AG09319 (cell line): ENCODE measurements at places on chromosomes 2 and 18.
A peak's percentile ranks its signal among the peaks of the same experiment; 100 is the strongest.

- DNase-seq, result no peak
Observed at GRCh38 chr2:63751901-63752300, 89.8 kb upstream of the UGP2 start.

- no peak for DNase-seq
Observed at GRCh38 chr2:1968209-1968987, 224.1 kb upstream of the PXDN start.

- DNase-seq, result no peak
Observed at GRCh38 chr18:71388148-71388547, 1099.3 kb downstream of the SOCS6 start.

GRCh38 chr18:44033144-44033701 is 647.5 kb upstream of the SETBP1 start:
- DNase-seq, result no peak

DNA sequence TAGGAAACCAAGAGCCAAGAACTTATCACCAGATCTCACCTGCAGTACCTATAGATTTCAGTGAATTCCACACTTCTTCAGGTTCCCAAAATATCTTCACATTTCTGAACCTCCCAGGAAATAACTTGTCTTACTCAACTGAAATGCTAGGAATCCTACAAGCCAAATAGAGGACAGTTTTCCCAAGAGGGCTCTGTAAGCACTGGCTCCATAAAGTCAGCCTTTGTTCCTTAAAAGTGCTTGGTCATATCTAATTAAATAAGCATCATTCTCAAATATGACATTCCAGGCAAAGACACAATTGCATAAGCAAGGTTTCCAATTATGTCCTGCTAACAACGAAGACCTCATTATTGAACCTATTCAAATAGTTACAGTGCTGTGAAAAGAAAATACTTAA is 154.6 kb upstream of the MGAT5 start:
- no peak for DNase-seq

GRCh38 chr18:48219810-48220499 is 189.2 kb downstream of the ZBTB7C start:
- no peak for DNase-seq

GRCh38 chr2:194709840-194710239 is 947.2 kb upstream of the SLC39A10 start:
- no peak for DNase-seq

DNA sequence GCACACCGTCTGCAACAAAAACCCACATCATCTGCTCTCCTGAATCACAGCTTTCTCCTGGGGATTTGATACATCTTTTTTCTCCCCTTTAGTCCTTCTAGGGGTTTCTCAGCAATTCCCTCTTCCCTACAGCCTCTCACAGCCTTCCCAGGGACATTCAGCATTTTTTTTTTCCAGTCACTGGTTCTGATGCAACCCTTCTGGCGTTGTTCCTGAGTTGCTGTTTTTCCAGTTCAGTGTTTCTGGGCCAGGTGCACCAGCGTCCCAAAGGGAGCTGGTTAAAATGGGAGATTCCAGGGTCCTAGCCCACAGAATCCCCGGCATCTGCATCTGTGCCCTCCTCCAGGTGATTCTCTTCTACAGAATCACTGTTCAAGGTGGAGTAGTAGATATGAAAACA is 36.1 kb downstream of the ADCY3 start:
- no peak for DNase-seq

GRCh38 chr2:141068053-141068682 is 1062.6 kb downstream of the LRP1B start:
- DNase-seq, result no peak

DNA sequence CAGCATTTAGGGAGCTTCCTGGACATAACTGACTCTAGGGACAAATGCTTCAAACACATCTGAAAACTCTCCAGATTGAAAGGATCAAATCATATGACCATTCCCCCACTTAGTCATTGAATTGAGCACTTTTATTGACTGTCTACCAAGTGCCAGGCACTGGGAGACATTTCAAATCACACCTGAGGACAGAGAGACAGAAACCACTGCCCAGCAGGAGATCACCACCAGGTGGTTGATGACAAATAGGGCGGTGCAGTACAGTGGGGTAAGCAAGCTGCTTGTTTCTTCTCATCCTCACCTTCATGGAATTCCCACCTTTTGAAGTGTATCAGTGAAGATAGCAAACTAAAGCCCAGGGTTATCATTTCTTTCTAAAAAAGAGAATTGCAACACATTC is 19.0 kb upstream of the CXCR4 start:
- DNase-seq, result no peak

DNA sequence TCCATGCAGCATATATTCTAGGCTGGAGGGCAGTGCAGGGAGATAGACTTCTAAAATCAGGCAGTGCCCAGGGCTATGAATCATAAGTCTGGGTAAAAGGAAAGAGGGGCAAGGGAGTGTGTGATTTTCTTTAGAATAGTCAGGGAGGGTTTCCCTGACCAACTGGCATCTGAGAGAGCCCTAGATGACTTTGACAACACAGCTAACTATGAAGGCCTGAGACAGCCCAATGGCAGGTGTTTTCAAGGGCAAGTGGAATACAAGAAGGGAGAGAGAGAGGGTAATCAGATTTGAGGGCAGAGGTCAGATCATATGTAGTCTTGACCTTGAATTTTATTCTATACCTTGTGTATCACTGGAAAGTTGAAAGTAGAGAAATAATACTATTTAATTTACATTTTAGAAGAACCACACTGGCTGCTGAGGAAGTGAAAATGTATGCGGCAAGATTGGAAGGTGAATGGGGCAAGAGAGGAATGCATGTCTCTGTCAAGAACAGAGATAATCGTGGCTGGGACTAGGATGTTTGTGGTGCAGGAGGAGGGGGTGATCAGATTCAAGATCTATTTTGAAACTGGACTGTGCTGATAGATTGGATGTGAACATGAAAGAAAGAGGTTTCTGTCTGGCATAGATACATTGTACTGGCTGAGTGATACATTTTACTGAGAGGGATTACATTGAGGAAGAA is 1.9 kb upstream of the ITGB6 start:
- no peak for DNase-seq

- no peak for DNase-seq
Observed at GRCh38 chr2:6965071-6965795, 48.0 kb downstream of the RNF144A start.

GRCh38 chr2:52934323-52934898 is 833.2 kb upstream of the CHAC2 start:
- no peak for DNase-seq

DNA sequence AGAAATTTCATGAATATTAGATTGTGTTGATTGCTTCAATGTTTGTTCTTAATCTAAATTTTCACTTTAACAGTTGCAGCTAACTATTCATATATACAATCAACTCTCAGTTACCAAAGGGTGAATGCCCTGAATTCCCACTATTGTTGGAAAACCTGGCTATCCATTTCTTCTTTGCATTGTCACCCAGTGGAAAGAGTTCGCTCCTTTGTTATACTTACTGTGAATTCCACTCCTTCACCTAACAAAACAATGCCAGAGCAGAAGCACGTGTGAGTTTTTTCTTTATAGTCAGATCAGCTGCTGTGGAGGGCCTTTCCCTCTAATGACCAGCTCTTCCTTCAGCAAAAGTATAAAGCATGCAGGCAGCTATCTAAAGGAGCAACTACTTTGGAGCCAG is 409.2 kb upstream of the NRP2 start:
- no peak for DNase-seq

DNA sequence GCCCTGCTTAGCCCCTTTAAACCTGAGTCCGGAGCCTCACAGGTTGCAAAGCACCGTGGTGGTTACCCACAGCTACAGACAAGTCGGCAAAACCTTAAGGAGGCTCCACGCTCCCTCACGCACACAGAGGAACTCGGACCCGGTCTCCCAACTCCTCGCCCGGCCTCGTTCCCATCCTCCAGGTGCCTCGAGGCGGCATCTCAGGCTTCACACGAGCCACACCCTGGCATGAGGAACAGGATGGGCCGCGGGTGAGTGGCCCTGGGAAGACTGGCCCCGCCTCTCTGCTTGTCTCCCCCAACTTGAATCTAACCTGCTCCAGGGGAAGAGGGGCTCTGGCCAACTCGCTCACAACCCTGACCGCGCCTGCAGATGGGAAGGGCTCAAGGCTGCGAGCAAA is 97.4 kb downstream of the EIPR1 start:
- no peak for DNase-seq

- no peak for DNase-seq
Observed at GRCh38 chr2:172416447-172417058, 10.8 kb upstream of the ITGA6 start.

- DNase-seq, result no peak
Observed at GRCh38 chr2:127706215-127706990, 5.1 kb downstream of the SFT2D3 start.

DNA sequence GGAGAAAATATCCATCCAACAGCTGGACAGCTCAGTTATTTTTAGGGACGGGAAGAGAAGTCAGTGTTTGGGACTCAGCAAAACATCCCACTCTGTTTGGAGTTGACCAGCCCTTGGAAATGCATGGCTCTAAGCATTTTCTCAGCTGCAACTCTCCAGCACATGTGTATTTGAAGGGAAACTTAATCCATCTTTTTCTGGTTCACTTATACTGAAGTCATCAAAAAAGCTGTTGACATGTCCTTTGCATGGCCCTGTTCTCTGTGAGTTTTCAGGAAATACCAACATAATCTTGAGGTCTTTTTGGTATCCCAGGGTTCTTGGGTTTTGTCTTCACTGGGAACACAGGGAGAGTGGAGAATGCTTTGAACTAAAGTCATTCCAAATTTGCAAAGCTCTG is 91.9 kb upstream of the CELF4 start:
- DNase-seq, result no peak

DNA sequence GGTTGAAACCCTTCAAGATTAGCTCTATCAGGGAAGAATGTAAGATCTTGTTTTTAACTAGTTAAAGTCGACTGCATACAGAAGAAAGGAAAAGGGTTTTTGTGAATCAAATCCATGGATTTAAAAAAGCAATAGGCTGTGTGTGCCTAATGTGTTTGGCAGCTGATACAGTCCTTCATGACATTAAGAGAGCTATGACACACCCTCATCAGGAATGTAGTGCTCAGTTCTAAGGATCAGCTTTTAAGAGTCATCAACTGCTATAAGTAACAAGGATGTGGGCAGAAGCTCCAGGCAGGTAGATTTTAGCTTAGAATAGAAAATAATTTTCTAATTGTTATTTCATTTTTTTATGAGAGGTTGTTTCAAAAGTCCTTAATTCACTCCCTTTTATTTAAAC is 52.9 kb downstream of the PPP1R1C start:
- no peak for DNase-seq

GRCh38 chr2:127843677-127844076 is 14.3 kb downstream of the POLR2D start:
- DNase-seq, result no peak

DNA sequence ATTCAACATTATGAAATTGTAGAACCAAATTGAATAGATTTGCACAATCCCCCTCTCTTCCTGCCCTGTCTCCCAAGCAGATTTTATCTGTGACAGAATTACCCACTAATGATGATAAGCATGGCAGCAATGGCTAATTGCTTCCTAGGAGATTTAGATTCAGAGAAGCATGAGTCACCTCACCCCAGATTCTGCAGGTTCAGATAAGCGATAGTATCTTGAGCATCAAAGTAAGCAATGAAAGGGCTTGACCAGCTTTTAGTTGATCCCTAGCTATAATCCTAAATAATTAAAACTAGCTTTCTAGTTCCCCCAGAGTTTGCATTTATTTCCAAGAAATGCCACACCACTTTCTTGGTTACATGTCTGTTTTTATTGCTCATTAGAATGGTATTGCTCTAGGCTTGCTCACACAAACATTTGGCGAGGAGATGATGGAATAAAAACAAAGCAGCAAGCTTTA is 204.3 kb downstream of the GULP1 start:
- peak; percentile 23 for DNase-seq

DNA sequence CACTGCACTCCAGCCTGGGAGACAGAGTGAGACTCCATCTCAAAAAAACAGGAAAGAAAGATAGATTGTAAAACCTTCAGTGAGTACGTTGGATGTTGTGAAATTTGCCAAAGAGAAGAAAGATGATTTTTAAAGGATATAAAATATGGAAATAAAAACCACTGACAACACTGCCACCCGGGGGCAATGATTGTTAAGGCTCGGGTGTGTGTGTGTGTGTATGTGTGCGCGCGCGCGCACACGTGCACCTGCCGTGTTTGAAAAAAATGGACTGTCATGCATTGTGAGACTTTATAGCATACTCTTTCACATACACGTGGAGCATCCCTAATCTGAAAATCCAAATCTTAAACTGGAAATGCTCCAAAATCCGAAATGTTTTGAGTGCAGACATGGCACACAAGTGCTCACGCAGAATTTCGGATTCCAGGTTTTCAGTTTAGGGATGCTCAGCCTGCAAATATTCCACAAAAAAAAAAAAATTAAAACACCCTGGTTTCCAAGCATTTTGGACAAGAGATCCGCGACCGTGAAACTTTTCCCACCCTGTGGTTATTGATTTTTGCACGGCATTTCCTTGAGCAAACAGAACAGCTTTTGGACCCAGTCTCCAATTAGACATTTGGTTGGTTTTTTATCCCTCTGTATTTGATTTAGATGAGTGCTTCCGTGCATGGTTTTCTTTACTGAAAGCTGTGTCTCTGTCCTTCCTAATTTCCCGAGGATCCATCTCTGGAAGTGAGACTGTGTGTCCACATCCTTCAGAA is 269.2 kb downstream of the AGAP1 start:
- no peak for DNase-seq

- no peak for DNase-seq
Observed at GRCh38 chr2:197304556-197305011, 6.0 kb downstream of the ANKRD44 start.

DNA sequence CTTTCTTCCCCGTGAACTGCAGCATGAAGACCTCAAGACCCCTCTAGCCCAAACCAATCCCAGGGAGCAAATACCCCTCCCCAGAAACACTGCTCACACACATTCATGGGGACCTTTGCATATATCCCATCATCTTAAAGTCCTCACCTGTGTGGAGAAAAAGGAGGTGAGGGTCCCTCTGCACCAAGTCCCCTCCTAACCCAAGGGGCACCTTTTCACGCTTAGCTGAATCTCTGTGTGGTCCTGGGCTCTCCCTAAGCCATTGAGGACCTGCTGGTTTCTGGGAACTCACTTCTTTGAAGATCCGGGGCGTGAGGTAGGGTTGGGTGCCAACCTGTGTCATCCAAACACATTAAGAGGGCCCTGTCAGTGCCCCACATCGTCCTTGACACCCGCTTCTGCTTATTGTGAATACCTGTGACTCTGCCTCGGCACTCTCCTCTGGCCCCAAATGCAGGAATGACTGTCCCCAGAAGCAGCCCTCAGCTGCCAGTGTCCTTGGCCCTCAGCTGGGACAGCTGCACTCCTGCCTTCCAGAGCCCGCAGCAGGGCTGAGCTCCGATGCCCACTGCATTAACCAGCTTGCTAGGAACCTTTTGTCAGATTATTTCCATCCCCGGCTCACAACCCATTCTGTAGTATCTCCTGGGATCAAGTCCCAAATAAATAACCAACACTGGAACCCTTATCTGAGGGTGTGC is 41.3 kb upstream of the ITM2C start:
- DNase-seq, result no peak

- no peak for DNase-seq
Observed at GRCh38 chr2:985317-985898, 34.8 kb downstream of the SNTG2 start.

- DNase-seq, result no peak
Observed at GRCh38 chr2:182594286-182594685, 121.8 kb upstream of the DNAJC10 start.

- no peak for DNase-seq
Observed at GRCh38 chr2:3233877-3234276, 143.7 kb downstream of the EIPR1 start.

GRCh38 chr2:56940054-56940453 is 756.3 kb downstream of the CCDC85A start:
- DNase-seq, result no peak

GRCh38 chr2:127700527-127701192 is 637 bp upstream of the SFT2D3 start:
- no peak for DNase-seq

- no peak for DNase-seq
Observed at GRCh38 chr2:238108423-238109183, 8.5 kb downstream of the ESPNL start.
